NCI-H1092 treated with DMSO at 0.1 percent for 48 hours (cell line): ENCODE measurements at places on chromosomes 3 and 15.

DNA sequence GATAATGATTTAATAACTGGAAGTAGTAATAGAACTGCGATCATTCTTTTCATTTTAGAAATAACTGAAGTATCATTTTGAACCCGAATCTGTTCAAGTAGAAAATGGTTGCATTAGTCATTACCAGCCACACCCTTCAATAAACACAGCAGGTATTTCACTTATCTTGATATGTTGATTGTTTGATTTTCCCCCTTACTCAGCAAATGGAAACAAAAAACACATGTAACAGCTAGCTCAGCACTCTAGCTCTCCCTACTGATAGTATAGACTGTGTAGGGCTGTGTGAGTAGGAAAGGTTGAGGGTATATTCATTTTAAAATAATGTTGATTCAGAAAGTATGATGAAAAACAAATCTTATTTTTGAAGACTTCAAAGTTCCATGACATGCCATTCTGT lies 1.1 kb upstream of the GPR149 start:
- DNase-seq, result no peak

GRCh38 chr3:29552051-29552450 lies 271.2 kb downstream of the RBMS3 start:
- no peak for DNase-seq

DNA sequence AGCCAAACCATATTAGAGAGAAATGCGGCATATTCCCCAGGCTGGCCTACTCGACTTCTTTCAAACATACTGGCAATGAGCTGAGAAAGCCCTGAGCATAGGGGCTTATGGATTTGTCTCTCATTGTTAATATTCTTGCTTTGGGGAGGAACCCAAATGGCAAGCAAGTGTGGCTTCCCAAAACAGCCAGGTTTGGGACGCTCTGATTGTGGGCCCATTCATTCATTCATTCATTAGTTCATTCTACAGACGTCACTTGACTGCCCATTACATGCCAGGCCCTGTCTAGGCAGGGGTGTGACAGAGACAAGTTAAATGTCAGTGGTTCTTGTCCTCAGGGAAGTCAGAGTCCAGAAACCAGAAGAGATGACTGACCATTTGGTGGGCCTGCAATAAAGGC lies 77.4 kb upstream of the THBS1 start:
- no peak for DNase-seq

DNA sequence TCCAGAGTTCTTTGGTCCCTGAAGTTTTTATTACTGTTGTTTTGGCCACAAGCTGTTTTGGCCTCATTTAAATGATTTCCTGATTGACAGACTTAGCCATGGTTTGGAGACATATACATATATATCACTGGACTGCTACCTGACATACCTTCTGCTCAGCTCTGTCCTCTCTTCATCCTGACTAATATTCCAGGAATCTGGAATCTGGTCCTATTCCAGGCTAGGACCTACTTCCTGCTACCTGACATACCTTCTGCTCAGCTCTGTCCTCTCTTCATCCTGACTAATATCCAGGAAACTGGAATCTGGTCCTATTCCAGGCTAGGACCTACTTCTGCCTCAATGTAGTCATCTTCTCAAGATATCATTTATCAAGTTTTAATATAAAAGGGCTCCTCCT lies 724.4 kb upstream of the ROBO1 start:
- DNase-seq, result no peak

DNA sequence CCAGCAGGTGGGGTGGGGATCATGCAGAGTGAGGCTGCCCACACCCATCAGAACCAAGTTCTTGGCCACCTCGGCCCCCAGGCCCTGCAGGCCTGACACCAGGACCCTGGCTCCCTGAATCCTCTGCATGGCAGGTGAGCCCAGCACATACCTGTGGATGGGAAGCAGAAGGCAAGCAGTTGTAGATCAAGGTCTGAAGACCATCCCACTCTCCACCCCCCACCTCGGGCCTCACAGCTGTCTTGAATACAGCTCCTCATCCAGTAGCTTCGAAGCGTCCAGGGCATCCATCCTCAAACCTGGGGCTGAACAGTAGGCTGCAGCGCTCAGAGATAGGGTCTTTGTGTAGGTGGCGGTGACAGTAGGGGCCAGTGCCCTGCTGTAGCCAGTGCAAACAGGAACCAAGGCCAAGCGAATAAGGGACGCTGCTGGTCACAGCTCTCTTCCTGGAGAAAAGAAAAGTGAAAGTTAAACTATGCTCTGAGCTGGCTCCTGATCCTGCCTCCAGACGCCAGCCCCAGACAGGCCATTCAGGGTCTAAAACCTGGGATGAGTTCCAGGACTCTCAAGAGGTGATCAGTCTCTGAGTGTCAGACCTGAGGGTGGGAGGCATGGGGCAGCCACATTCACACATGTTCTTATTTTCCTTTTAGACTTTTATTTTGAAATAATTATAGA lies at the start of gene UBA7:
Gene UBA7, minus strand, starts transcription at position 457 of the 678 bp plus-strand sequence. Its CDS starts 166 bp downstream, at position 291.
- no peak for DNase-seq

- no peak for DNase-seq
Observed at GRCh38 chr3:183349421-183350157, 78.8 kb downstream of the MCF2L2 start.

DNA sequence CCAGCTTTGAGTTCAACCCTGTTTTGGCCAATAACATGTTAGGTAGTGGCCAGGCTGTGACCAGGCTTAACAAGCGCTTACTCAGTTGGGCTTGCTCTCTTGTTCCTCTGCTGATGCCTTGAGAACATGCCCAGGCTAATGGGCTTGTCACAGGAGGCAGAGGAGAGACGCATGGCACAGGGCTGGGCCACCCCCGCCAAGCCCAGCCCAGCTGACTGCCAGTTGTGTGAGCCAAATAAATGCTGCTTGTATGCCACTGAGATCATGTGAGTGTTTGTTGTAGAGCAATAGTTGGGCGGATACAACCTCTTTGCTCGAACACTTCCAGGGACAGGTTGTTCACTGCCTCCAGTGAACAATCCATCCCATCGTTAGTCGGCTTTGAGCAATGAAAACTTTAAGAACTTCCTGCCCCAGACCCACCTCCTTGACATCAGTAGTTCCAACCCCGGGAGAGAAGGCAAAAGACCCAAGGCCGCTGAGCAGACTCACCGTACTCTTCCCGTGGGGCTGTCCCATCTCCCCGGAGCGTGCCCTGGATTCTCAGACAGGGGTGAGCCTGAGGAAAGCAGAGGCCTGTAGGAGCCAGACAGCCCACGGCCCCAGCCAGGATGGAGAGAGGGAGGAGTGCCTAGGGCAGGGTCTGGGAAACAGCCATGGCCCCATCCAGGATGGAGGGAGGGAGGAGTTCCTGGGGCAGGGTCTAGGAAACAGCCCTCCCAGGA lies 4.1 kb downstream of the PLA2G4F start:
- DNase-seq, result no peak

GRCh38 chr3:116561529-116561928 lies 116.2 kb upstream of the LSAMP start:
- DNase-seq, result no peak

GRCh38 chr3:147977001-147977400 lies 567.8 kb downstream of the ZIC1 start:
- no peak for DNase-seq
